ENCODE measurements at places on chromosomes 4 and X.

DNA sequence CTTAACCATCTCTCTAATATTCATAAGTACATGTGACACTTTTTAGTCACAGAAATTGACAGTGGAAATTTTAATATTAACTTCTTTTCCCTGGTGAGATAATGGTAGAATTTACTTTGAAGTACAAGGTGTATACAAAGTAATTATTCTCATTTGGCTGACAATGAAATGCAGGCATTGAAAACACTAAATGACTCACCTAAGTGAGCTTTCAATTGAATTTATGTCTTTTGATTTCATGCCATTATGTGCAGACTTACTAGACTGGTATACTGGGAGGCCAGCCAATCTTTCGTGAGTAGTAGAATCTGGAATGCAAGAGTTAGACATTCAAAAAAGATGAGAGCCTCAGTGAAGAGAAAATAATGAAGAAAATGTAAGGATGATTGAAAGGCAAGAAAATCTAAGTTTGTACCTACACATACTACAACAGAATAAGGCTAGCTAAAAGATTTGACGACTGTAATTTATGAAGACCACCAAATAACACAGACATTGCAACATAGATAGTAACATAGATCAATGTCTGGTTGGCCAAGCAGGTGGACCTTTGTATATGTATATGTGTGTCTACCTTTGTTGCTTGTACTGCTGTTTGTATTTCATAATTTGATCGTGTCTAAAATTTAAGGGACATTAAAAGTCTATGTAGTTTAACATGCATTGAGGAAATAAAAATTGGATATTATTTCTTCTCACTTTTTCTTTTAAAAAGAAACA is 459.7 kb downstream of the IL15 start:
- DNase-seq = peak; percentile 25

- DNase-seq = no peak
Measured at GRCh38 chr4:138982754-138983153, 32.8 kb upstream of the NOCT start.

GRCh38 chr4:176044589-176044951 is 21.1 kb upstream of the WDR17 start:
- DNase-seq = no peak

DNA sequence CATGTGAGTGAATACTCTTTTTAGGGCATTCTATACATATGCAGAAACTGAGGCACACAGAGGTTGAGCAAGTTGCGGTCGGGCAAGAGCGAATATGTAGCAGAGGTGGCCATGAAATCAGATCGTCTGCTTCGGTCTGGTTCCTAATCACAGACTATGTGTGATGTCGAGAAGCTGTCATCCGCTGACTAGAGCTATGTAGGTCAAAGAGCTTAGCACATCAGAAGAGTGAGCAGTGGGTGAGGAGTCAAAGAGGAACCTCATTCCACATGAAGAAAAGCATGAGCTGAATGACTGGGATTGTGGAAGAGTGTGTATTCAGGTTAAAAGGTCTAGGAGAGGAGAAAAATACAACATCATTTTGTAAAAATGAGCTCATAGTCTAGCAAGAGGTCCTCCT is 19.0 kb downstream of the GAB3 start:
- DNase-seq = no peak

GRCh38 chrX:18146009-18146408 is 74.7 kb downstream of the BEND2 start:
- no peak for DNase-seq

GRCh38 chr4:84032372-84032771 is 466.7 kb downstream of the NKX6-1 start:
- no peak for DNase-seq

DNA sequence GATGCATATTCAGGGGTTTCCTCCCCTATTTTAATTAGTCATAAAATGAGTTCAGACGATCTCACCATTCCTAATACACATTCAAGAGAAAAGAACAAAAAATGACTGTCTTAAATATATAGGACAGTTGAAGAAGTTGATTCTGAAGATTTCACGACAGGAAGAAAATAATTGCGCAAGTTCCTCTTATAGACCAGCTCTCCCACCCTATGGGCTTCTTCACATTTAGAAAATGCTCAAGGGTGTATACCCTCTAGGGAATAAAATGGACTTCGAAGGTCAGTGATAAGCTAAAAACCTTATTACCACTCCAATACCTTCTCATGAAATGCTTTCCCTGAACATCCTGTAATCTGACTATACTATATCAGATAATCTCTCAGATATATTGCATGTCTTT is 149.2 kb upstream of the TEX13C start:
- no peak for DNase-seq

GRCh38 chrX:10007621-10008020 is 40.5 kb downstream of the CLDN34 start:
- DNase-seq = no peak

GRCh38 chrX:74579597-74580198 is 34.7 kb downstream of the RLIM start:
- DNase-seq = no peak

DNA sequence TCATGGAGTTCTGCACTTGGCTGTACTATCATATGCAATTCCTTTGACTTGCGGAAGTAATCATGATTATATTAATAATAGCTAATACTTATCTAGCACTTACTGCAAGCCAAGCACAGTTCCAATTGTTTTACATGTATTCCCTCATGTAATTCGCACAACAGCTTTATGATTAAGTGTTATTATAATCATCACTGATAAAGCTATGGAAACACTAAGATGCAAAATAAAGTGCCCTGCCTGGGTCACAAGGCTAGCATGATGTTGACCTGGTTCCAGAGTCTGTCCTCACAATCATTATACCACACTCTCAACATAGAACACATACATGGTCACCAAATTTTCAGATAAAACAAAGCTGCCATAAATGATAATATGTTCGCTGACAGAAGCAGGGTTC is 234.6 kb downstream of the FMR1NB start:
- DNase-seq = no peak

DNA sequence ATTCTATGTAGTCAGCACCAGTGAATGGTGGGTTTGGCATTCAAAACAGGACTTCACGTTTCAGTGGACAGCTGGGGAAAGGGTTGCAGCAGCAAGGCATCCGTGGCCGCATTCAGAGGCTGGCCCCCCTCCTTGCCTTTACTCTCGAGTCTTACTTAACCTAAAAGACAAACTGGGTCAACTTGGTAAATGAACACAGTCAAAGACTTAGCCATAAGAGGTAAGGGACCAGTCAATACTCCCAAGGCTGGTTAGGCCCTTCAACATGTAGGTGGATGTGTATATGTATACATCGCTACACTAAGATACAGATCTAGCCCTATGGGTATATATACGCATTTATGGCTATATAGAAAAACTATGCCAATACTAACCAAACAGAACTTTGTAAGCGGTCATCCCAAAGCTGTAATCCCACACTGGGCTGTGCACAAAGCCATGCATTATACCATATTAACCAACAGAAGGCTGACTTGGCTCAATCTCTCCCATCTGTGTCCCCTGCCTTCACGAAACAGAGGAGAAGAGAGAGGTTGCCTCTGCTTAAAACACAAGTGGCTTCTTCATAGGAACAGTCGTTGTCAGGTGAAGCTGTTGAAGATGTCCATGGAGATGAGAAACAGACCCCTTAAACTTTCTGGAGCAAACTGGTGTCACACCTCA is 61.9 kb downstream of the TSC22D3 start:
- no peak for DNase-seq

DNA sequence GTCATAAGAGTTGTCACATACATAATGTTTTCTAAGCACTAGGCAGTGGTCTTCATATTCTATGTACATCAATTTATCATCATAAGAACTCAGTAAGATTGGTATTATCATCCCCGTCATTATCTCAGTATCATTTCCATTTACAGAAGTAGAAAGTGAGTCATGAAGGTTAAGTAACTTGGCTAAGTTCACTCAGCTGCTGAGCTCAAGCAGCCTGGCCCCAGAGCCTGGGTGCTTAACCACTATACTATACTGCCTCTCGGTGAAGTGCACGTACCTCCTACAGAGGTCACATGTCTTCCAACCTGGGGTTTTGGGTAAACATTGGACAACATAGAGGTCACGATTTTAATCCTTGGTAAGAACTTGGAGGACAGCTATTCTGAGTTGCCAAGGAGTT is 161.5 kb upstream of the GATB start:
- DNase-seq = no peak

DNA sequence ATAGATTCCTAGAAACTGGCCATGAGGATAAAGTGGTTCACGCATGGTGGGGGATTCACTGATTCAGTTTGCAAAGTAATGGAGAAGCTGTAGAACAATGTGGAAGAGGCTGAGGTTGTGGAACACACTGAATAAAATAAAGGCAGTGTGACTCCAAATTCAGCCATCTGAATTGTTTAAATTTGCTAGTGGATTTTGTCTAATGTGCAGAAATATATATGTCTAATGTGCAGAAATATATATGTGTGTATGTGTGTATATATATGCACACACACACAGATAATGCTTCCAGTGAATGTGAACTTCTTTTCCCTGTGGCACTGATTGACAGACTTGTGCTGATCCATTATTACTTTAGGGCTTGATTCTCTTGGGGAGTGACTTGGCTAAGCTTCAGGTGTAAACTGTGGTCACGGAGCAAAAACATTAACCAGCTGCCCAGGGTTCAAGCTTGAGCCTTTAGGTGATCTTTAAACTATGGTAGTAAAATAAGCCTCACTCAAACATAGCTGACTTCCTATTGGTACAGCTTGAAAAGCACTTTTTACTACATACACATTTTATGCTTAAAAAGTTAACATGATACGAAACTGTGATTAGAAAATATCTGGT is 3.5 kb downstream of the STBD1 start:
- DNase-seq = no peak

- DNase-seq = no peak
Measured at GRCh38 chrX:99777912-99778311, 632.2 kb downstream of the PCDH19 start.

DNA sequence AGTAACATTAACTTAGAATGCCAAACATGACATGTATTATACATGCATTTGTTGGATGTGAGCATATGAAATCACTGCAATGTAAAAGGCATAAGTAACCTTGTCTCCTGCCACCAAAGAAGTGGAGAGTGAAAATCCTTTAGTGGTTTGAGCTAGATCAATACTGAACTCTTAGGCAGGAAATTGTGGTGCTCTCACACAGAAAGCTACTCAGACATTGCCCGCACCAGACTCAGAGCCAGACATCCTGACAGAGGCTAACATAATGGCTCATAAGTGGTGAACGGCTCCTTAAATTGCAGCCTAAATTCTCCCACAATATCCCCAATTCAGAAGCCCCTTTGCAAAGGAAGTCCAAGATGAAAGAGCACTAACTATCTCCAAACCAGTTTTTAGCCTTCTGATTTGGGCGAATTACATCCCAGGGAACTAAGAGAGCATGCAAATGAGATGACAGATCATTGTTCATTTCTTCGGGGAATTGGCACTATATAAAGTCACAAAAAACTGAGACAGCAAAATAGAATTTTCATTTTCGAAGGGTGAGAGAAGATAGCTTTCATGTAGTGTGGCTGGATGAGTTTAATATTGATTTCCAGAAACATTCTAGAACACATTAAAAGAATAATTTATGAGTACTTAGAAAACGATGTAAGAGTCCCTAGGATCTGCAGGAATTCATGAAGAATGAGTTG is 233.6 kb upstream of the RPS6KA3 start:
- DNase-seq = no peak

- DNase-seq = peak; percentile 33
Measured at GRCh38 chr4:143185253-143186107, 763 bp downstream of the USP38 start.

DNA sequence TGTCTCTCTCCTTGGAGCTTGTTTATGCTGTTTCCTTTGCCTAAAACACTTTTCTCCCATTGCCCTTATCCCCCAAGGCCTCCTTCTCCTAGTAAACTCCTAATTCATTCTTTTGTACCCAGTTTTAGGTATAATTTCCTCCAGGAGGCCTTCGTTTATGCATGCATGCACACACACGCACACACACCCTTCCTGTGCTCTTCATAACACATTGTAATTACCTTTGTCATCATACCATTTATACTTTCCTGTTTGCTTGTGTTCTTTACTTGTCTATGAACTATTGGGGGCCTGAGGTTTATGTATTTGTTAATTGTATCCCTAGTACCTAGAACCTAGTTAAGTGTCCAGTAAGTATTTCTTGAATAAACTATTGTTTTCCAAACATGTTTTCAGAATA is 45.5 kb downstream of the XIAP start:
- no peak for DNase-seq

GRCh38 chr4:186249785-186250754 is 15.9 kb upstream of the F11 start:
- DNase-seq = no peak

GRCh38 chr4:25030277-25031076 is at the start of gene LGI2:
Gene LGI2 (minus strand): TSS chr4:25030946. CDS start chr4:25030693, 253 bp downstream.
- DNase-seq = peak; percentile 72

- DNase-seq = no peak
Measured at GRCh38 chr4:166198516-166199310, 325.7 kb downstream of the TLL1 start.

- no peak for DNase-seq
Measured at GRCh38 chr4:86132468-86132867, 227.4 kb downstream of the MAPK10 start.

DNA sequence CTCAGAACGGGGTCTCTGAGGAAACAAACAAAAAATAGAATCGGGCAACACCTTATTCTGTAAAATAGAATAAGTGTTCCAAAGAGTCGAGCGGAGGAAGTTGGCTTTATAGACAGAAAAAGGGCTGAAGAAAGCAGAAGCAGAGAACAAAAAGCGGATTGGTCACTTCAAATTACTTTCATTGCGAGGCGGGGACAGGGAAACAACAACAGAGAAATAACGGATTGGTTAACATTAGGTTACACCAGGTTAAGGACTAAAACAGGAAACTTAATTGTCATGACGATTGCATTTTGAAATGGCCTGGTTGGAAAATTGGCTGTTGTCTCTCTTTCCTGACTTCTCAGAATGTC is 433 bp upstream of the COQ2 start:
- DNase-seq = peak; percentile 78

DNA sequence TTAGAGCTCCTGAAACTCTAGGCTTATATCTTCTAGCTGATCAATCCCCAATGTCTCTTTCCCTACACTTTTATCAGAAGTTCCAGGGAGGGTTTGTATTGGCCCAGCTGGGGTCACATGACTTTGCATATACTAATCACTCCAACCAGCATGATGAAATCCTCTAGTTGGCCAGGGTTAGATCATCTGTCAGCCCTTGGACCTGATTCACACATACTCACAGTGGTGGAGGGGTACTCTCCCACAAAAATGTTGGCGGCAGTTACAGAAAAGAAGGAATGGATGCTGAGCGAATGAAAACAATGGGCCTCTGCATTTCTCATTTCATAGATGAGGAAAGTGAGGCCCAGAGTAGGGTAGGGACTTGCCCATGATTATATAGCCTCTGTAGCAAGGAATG is 151.1 kb downstream of the PJA1 start:
- DNase-seq = no peak

GRCh38 chr4:81410680-81411079 is 61.0 kb downstream of the RASGEF1B start:
- DNase-seq = no peak

DNA sequence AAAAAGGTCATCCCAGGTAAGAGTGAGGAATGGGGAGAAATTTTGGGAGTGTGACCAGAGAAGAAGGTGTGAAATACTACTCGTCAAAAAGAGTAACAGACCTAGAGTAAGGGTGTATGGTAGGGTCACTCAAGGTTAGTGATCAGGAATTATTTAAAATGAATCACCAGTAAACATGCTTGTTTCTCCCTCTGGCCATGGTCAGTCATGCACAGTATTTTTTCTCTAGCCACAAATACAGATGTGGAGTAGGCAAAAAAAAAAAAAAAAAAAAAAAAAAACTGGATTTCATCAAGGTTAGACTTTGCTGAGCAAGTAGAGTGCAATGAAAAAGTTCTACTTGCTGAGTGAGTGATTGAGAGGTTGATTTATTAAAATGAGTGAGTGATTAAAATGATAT is 34.2 kb upstream of the SLIT2 start:
- DNase-seq = no peak
